Bone marrow (tissue), 2 donors: ENCODE measurements at places on chromosomes 7 and 10.

DNA sequence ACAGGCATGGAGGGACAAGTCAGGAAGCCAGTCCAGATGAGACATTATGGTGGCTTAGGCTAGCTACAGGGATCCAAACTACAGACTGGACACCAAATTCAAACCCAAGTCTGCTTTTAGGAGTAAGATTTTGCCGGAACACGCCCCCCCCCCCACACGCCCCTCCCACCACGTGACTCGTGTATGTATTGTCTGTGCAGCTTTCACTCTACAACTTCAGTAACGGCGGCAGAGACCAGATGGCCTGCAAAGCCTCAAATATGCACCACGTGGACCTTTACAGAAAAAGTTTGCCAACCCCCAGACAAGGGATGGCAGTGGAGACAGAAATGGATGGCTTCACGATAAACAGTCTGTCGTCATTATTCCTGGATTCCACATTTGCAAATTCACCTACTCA lies 14.5 kb downstream of the HIPK2 start:
- DNase-seq: no peak

DNA sequence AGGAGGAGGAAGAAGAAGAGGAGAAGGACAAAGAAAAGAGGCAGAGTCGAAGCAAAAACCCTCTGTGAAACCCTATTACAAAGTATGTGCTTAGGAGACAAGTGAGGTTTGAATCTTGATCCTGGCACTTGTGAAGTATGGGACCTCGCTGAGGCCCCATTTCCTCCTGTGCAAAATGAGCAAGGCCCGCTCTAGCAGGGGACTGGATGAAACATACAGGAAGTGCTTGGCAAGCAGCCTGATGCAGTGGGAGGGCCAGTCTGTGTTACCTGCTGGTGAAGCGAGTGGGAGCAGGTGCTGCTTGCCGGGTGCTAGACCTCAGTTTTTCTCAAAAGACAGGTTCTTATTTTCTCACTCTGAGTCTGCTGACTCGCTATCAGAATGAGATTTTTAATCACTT lies 150.4 kb downstream of the JCAD start:
- DNase-seq: no peak

DNA sequence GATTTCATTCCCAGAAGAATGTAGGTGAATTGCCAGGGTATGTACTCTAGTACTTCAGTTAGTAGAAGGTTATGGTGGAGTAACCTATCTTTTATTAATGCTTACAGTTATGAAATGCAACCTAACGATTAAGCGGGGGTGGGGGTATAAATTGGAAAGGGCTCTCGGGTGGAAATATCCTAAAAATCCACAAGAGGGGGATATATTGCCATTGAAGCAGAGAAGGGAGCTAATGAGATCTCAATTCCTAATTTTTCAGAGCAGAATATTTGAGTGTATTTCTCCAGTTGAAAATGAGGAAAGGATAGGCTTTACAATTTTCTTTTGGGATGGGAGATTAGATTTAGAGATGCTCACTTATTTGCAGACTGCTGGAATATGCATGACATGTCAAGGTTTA lies 90.8 kb downstream of the DNAJB9 start:
- no peak for DNase-seq

- no peak for DNase-seq
These were observed 162.1 kb upstream of the NOBOX start for GRCh38 chr7:144565586-144565985.

DNA sequence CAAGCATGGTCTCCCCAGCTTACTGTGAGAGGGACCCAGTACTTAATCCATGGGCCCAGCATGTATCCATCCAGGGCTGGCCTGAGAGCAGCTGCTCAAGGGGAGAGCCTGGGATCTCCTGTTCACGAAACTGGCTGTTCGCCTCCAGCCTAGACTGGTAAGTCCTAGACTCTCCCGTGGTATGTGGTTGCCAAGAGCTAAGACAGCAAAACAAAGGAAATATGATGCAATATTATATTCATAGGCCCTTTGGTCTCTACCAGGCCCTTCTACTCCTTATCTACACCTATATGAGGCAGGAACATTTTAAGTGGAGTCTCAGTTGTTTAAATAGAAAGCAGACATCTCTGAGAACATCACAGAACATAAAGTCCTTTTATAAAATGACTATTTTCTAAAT lies 28.9 kb upstream of the STK17A start:
- DNase-seq: no peak

- no peak for DNase-seq
These were observed 512.5 kb downstream of the REEP3 start for GRCh38 chr10:64033711-64034110.

- DNase-seq: no peak
These were observed 219.0 kb downstream of the TRIL start for GRCh38 chr7:28739128-28739527.

DNA sequence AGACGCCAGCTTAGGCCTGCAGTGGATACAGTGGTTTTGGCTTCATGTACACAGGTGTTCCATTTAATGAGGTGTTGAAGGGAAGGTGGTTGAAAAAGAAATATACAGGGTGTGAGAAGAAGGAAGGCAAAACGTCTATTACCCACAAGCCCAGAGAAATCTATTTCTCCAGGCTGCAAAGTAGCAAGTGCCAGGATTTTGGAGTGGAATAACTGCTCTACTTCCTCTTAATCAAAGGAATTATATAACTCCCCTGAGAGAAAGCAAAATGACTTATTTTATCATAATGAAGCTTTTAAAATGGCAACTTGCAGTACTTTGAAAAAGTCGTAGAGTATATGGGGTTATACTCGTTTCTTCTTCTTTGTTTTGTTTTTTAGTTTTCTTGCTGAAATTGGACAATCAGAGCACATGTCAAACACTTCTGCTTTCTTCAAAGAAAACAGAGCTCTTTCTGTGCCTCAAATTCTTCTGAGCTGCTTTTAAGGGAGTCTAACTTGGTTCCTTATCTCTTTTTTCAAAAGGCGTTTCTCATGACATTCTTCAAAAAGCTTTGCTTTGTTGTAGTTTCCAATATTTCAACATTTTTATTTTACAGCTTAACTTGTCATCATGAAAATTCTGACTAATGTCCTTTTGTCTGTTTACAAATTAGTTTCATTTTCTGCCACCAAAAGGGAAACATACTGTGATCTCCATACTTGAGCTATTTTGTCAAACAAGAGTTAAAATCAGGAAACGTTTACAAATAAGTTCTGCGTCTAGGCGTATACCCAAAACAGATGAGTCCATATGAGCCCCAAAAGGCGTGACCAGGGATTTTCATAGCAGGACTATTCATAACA lies 289.7 kb downstream of the FRMD4A start:
- no peak for DNase-seq

DNA sequence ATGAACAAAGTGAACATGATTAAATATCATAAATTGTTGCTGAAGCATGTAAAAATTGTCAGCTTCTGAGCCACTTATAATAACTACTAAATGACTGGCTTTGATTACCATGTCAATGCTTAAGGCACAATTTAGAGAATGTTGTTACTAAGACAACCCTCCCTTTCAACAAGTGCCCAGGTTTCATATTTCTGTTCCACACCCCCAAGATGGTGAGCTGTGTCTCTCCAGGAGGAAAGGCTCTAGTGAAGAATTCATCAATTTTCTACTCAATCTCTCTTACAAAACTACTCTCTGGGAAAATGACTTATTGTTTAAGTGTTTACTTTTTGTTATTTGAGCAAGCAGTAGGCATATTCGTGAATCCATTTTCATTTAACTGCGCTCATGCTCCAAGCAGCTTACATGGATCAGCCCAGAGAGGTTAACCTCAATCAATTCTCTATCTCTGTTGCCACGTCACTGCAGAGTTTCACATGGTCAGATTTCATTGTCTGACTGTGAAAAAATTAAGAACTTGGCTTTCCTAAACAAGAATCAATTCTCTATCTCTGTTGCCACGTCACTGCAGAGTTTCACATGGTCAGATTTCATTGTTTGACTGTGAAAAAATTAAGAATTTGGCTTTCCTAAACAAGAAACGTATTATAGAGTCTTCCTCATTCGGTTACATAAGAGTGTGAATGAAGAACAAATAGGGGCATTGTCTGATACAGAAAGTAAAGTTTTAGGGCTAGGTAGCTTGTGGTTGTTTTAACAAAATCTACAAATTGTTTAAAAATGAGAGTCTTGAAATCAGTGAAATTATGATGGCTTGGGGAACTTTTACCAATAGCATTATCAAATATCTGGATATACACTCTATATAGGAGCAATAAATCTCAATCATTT lies 49.7 kb downstream of the CCDC71L start:
- DNase-seq: no peak

- no peak for DNase-seq
These were observed 87.2 kb upstream of the A1CF start for GRCh38 chr10:50972591-50972990.

DNA sequence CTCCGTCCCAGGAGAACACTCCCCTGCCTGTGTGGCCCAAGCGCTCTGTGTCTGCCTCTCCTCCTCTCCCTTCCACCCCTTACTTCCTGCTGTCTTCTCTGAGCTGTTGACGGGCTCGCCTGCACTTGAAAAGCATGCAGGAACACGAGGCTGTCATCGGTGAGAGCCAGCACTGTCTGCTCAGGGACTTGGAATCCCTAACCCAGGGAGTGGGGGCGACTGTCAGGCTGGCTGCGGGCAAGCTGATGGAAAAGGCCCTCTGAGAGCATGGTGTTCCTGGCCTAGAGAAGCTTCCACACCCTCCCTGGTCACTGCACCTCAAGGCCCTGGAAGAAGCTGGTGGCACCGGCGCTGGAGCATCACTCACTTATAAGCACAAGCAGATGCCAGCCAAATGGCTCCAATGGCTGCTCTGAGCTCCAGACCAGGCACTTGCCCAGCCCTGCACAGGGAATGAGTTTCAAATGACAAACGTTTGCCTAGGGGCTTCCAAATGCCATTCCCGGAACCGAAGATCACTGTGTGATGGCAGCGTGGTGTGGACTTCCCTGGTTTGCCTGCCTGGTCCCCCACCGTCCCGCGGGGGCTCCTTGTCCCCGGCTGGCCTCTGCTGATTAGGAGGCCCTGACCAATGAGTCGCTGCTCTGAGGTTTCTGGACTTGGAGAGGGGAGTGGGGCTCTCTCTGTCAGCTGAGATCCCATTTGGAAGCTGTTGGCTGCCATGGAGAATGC lies 56.7 kb upstream of the EBF3 start:
- DNase-seq: no peak

DNA sequence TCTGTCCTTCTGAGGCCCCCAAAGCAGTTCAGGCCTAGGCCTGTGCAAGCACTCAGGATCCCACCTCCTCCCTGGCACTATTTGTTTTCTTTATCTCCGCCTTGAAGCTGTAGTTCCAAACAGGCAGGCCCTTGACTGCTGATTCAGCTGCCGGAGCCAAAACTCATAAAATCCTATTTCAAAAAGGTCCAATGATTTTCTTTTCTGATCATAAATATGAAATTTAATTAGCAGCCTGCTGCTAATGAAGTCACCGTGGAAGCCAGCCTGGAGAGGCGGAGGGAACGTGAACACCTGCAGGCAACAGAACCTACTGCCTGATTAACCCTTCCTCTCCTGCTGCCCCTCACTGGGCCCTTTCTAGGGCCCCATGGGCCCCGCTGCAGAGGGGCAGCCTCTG lies 60.1 kb downstream of the CARD11 start:
- DNase-seq: no peak

GRCh38 chr7:110358028-110358427 lies 732.9 kb upstream of the LRRN3 start:
- no peak for DNase-seq

GRCh38 chr7:73438547-73439409 lies 5.2 kb downstream of the FZD9 start:
- DNase-seq: no peak

DNA sequence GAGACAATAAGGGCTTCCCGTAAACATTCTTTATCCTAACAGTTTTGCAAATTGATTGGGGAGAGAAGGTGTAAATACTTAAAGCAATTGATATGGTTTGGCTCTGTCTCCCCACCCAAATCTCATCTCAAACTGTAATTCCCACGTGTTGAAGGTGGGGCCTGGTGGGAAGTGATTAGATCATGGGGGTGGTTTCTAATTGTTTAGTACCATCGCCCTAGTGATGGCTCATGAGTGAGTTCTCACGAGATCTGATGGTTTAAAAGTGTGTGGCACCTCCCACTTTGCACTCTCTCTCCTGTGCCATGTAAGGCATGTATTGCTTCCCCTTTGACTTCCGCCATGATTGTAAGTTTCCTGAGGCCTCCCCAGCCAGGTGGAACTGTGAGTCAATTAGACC lies 22.1 kb upstream of the CAPZA2 start:
- no peak for DNase-seq

DNA sequence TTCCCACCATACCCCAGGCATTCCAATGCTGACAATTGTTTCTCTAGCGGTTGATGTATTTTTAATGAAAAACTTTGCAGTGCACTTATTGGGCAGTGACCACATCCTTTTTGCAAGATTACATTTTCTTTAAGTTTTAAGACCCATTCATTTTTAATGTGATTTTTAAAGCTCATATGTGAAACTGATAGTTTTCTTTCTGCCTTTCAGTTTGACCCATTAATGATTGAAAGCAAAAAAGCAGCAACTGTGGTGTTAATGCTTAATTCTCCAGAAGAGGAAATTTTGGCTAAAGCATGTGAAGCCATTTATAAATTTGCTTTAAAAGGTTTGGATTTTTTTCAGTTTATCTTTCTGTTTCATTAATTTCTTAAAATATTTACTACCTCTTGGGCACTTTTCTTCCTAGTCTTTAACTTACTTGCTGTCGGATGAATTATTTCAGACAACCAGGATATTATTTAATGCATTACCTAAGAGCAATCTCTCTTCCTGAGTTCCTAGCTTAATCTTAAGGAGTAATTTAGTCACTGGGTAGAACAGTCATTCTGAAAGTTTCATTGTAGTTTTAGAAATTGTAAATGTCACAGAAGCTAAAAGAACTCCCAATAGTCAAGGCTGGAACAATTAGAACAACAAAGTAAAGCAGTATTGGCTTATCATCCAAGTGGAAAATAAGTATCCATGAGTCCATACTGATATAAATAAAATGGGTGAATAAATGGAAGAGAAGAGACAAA lies 18.3 kb downstream of the ARMC3 start:
- no peak for DNase-seq

GRCh38 chr7:128112018-128112780 lies 81.0 kb upstream of the LRRC4 start:
- DNase-seq: no peak

DNA sequence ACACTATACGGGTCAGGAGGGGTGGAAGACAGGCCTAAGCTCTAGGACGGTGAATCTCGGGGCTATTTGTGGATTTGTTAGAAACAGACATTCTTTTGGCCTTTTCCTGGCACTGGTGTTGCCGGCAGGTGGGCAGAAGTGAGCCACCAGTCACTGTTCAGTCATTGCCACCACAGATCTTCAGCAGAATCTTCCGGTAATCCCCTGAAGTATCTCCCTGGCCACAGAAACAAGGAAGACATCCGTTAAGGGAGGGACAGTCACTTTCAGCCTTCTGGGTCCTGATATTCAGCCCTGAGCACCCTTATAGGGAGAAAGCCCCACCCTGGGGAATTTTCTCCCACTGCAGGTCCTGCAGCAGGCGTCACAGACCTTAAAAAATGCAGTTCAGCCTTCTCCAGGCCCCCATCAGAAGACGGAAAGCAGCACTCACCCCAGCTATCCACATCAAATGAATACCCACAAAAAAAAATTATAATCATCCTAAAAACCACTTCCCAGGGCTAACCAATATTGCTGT lies 23.2 kb downstream of the PLAC9 start:
- no peak for DNase-seq
